ENCODE measurements at places on chromosomes 11 and 22. TPM values are rescaled to one million over a fixed set of nuclear protein-coding genes. Genes with fewer than 3 reads are reported as not detected.

Gene TPBGL
- total RNA-seq = 0.25 TPM

Gene RFPL1
- total RNA-seq = not detected

Gene GP1BB
- not detected for total RNA-seq

DNA sequence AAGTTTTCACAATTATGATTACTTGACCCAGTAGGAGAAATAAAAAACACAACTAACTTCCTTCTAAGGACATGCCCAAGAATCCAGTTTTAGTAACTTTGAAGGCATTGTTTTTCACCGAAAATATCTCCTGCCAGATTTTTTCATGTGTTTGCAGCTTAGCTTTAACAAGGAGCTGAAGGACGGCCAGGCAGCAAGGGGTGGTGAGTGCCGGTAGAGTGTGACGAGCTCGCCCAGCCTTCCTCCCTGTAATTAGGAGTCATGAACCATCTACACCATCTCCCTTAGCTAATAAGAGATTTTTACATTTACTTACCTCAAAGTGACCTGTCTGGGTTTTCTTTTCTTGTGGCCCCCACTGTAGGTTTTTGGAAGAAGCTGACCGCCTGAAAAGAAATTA, 72.0 kb downstream of the BMAL1 start:
- H3K4me1 ChIP-seq = peaks cover 7% of the 10 kb centered on the region
- H3K36me3 ChIP-seq = no peaks in the 10 kb centered on the region

DNA sequence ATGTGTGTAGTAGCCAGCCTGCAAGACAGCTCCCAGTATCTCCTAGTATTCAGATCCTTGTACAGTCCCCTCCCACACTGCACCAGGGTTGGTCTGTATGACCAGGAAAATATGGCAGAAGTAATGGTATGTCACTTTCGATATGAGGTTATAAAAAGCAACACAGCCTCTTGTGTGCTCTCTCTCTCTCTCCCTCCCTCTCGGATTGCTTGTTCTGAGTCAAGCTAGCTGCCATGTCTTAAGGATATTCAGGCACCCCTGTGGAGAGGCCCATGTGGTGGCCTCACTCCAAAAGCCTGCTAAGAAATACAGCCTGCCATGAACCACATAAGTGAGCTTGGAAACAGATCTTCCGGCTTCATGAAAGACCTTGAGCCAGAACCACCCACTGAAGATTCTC, 25.4 kb downstream of the FXYD6 start:
- H3K36me3 ChIP-seq = peaks cover 8% of the 10 kb centered on the region
- H3K4me1 ChIP-seq = peaks cover 13% of the 10 kb centered on the region
- peaks cover 15% of the 10 kb centered on the region for H3K27me3 ChIP-seq

GRCh38 chr11:12029738-12030363, 21.4 kb upstream of the DKK3 start:
- no peak for DNase-seq
- H3K27ac ChIP-seq = no peak overlapping the region
- H3K4me1 ChIP-seq = peaks cover 3% of the 10 kb centered on the region
- peaks cover 17% of the 10 kb centered on the region for H3K27me3 ChIP-seq
- no peaks in the 10 kb centered on the region for H3K36me3 ChIP-seq

DNA sequence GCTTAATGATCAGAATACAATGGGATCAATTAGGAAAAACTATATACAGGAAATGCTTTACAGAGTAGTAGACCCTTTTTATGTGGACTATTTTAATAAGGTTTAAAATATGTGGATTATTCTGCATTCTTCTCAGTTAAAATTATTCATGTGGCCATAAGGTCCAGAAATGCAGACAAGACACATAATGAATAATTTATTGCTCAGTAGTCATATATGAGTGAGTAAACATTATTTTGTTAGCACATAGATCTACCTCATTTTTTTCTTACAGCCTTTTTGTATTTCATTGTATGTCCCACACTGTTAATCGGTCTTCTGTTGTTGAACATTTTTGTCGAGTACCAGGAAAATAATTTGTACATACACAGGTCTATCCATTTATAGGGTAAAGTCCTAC, 20.8 kb downstream of the MED17 start:
- DNase-seq = no peak
- H3K27ac ChIP-seq = no peak overlapping the region
- no peaks in the 10 kb centered on the region for H3K4me1 ChIP-seq
- peaks cover 73% of the 10 kb centered on the region for H3K36me3 ChIP-seq

- no peaks in the 10 kb centered on the region for H3K36me3 ChIP-seq
- DNase-seq = no peak
- H3K4me1 ChIP-seq = peaks cover 2% of the 10 kb centered on the region
- H3K27ac ChIP-seq = no peak overlapping the region
- H3K4me3 ChIP-seq = no peak overlapping the region
- H3K27me3 ChIP-seq = peaks cover 23% of the 10 kb centered on the region
Observed at GRCh38 chr22:45263463-45264269, 21.1 kb upstream of the UPK3A start.

All from activated T-helper 2 cell treated with anti-CD3 and anti-CD28 coated beads, Interferon-gamma antibody, Interleukin-2, Interleukin-4, amounts not matched to agents 10 μg/mL and 5 μg/mL and 100 μg/mL, durations not matched to agents 14 hours and 24 hours and 36 hours (primary cell).